ENCODE measurements at places on chromosomes 6 and 20.

- peak; percentile 44 for DNase-seq
These were observed 4.6 kb downstream of the SMIM29 start for GRCh38 chr6:34243901-34244884.

GRCh38 chr20:57106030-57106682 lies 160.3 kb downstream of the BMP7 start:
- DNase-seq: no peak

GRCh38 chr6:2820415-2820814 lies 21.2 kb downstream of the SERPINB1 start:
- no peak for DNase-seq

DNA sequence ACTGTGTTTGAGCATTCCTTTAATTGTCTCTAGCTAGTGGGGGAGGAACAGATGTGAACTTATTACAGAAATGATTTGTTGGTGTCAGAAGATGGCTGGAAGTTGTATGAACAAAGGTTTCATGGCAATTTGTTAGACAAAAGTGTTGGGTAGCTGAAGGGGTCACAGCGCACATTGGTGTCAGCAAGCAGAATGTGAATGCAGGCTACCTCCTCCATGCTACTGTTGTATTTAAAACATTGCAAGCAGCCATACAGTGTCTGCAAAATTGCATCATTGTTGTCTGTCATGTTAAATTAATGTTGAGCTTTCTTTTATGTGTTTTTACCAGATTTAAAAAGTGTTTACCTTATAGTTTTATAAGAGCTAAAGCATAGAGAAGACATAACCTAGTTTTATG lies 6.2 kb downstream of the LRRC1 start:
- DNase-seq: no peak

DNA sequence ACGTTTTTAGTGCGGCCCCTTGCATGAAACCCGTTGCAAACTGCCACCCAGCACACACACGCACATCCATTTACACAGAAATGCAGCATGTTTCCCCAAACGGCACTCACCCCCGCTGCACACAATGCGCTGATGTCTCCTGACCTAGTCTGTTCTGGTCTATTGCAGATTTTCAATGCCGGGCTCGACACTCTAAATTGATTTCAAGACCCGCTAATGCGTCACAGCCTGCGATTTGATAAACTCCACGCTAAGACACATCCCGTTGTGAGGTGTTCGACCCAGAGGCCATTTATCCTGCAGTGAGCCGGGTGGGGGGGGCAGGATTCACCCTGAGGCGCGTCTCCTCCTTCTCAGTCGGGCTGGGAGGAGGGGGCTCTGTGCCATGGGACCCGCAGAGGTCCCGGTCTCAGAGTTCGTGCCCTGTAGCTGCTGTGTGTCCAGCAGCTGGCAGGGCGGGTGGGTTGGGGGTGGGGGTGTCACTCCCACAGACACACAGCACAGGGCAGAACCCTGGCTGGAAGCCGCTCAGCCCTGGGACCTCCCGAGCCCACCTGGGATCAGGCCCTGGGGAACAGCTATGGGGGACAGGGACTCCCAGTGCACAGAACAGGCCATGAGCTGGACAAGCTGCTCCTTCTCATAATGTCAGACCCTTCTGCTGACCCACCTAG lies 367.9 kb downstream of the PREX1 start:
- DNase-seq: no peak

GRCh38 chr6:73710470-73710869 lies 14.5 kb downstream of the CD109 start:
- no peak for DNase-seq

DNA sequence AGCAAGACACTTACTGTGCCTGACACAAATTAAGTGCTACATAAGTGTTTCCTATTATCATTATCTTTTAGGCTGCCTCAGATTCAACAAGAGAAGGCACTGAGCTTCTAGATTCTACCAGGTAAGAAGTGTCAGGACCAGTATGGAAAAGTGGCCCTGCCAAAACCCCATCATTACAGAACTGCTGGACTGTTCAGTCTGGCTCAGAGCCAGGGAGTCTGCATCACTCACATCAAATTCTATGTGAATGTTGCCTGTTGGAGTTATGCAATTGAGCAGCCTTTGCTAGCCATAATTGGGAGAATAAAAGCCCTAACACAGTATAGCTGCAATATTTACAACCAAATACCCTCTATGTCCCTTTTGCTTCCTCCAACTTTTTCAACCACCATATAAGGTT lies 70.9 kb downstream of the ATG5 start:
- no peak for DNase-seq

DNA sequence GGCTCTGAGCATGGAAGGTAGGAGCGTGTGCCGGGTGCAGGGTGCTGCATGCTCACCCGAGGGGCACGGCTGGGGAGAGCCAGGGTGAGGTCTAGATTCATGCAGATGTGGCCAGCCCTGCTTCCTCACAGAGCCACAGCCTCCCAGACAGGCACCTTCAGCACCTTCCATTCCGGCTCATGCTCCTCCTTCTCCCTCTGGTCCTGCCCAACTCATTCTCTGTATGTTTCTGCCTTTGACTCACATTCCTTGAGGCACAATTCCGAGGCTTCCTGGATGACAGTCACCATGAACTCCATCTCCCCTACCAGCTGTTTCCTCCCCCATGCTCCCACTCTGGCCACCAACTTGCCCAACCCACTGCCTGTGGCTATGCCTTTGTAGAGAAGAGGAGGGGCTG lies 35.4 kb downstream of the DACT2 start:
- DNase-seq: no peak

- no peak for DNase-seq
These were observed 163.3 kb downstream of the QRSL1 start for GRCh38 chr6:106792536-106793236.

- DNase-seq: no peak
These were observed 16.9 kb downstream of the CCR6 start for GRCh38 chr6:167139761-167140160.

DNA sequence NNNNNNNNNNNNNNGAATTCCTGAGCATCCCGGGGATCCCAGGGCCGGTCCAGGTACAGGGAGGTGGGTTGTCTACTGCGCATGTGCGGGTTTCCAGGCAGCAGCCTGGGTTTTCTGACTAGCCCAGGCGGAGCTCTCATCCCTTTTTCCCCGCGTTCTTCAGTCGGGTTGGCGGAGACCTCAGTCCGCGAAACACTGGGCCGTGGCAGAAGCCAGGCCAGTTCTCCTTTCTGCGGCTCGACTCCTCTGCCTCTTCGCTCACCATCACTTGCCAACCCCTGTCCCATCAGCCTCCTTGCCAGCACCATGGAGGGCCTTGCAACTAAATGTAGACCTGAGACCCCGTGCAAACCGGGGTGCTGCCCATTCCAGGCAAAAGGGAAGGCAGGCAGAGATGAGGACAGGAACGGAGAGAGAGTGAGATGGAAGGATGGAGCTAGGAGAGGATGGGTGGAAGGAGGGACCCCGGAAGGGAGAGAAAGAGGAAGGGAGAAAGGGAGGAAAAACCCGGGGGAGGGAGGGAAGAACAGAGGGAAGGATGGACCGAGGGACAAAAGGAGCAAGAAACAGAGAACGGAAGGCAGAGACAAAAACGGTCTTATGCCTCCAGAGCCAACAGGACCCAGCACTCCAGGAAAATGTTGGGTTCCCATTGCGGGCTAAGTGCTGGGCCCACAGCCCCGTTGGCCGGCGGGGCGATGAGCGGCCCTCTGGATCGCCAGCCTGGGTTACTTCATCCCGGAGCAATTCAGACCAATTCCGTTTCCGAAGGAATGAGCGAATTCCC lies 445.4 kb upstream of the DEFB115 start:
- DNase-seq: no peak

DNA sequence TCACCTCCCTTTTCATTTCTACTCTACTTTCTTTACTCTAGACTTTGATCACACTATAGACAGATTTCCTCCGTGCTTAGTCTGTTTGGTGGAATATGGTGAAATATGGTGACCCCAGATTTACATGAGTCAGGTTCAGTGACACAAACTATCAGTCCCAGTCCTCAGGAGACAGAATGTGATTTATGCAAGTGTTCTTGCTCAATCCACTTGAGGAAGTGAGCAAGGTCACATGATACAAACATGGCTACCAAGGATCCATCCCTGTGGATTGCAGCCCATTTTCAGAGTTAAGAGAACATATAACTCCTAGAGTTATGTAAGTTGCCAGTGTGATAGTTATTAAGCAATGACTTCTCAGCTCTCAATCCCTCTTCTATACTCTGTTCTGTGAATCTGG lies 23.7 kb upstream of the TSHZ2 start:
- DNase-seq: no peak

GRCh38 chr6:132511831-132512220 lies 1.1 kb downstream of the STX7 start:
- DNase-seq: no peak

DNA sequence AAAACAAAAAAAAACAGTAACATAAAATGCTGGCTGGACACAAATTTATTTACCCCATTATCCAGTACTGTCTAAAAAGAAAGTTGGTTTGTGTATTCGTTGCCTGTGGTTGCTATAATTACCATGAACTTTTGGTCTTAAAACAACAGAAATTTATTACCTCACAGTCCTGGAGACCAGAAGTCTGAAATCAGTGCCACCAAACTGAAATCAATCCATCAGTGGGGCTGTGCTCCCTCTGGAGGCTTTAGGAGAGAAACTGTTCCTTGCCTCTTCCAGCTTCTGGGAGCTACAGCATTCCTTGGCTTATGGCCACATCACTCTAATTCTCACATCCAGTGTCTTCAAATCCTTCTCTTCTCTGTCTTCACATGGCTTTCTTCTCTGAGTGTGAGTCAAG lies 79.4 kb downstream of the SNX5 start:
- no peak for DNase-seq

GRCh38 chr6:23002044-23002619 lies 432.8 kb downstream of the HDGFL1 start:
- no peak for DNase-seq

- no peak for DNase-seq
These were observed 8.0 kb downstream of the SLC17A3 start for GRCh38 chr6:25866011-25866410.

DNA sequence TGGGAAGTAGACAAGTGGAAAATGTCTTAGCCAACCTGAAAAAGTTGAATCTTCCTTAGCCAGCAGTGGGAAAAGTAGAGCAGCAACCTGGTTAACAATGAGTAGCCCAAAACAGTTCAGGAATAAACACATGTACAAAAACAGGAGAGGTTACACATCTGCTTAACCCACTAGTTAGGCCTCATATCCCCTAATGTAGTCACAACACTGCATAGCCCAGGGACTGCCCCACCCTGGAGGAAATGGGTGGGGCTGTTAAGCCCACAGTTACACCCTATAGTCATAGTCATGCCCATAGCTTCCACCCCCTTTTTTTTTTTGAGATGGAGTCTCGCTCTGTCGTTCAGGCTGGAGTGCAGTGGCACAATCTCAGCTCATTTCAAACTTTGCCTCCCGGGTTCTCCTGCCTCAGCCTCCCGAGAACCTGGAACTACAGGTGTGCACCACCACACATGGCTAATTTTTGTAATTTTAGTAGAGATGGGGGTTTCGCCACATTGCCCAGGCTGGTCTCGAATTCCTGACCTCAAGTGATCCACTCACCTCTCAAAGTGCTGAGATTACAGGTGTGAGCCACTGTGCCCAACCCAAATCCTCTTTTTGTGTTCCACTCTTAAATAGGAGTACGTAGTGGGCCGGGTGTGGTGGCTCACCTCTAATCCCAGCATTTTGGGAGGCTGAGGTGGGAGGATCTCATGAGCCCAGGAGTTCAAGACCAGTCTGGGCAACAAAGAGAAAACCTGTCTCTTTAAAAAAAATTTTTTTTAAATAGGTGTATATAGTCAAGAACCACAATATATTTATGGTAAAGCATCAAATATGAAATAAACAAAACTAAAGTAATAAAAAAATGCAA lies 24.5 kb downstream of the ILRUN start:
- DNase-seq: peak; percentile 49

DNA sequence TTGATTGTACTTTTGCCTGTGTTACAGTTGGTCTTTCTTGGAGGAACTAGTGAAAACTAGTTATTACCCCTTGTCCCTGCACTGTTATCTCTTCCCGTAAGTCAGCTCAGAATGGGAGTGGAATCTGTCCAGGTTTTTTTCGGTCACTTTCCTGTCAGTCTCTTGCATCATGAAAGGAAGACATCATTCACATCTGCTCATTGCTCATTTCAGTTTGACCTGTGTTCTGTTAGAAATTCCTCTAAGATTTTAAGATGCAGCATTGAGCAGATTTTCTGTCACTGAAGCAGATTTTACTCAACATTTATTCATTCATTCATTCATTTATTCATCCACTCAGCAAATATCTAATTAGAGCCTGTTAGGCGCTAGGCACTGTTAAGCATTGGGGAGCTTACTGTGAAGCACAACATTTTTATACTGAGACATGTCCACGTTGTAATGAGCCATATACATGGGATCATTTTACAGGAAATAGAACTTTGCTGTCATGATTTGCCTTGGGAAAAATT lies 33.1 kb upstream of the HINT3 start:
- no peak for DNase-seq

DNA sequence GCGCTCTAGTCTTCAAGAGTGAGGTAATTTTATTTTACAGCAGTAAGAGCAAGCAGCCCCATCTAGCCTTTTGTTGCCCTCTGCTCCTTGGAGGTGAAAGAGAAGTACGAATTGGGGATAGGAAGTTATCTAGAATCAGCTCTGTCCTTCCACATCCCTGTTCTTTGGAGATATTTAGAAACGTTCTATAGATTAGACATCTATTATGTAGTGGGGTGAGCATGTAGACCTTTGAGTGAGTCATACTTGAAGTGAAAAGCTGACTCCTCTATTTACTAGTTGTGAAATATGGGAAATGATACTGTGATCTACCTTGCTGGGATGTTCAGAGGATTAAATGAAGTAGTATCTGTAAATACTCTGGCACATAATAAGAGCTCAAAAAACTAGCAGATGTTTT lies 36.0 kb upstream of the SLC35D3 start:
- DNase-seq: no peak

DNA sequence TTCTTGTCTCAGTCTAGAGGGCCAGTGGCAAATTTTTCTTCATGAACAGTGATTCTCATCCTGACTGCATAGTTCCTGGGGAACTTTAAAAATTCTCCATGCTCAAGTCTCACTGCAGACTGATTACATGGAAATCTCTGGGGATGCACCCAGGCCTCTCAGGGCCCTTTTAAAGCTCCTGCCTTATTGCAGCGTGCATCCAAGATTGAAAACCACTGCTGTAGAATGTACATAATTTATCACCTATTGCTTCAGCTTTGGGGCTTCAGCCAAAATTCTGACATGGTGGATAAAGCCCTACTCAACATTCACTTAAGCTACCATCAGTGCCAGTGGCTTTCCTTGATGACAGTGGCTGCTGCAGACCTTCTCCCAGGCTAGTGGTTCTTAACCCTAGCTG lies 143.8 kb downstream of the BTBD3 start:
- no peak for DNase-seq

- DNase-seq: no peak
These were observed 223.6 kb downstream of the TTLL2 start for GRCh38 chr6:167548451-167548850.

- DNase-seq: no peak
These were observed 77.4 kb downstream of the PREX1 start for GRCh38 chr20:48750376-48750775.
